HuH-7.5 (cell line): ENCODE measurements at places on chromosomes 3 and 15.

DNA sequence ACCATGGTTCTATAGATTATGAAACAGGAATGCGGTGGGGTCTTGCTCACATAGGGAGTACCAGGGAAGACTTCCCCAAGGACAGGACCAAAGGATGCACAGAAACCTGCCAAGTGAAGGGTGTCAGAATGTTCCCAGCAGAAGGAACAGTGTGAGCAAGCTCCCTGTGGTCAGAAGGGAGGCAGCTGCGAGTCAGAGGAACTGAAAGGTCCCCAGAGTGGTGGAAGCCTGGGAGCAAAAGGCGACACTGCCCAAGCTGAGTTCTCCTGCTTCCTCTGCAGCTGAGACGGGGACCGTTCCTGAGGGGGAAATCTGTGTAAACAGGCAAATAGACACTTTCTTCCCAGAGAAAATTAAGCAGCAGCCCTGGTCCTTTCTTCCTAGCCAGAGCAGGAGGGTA, 14.2 kb upstream of the SLC6A6 start:
- DNase-seq: no peak

GRCh38 chr15:67827562-67828277, 2.4 kb downstream of the SKOR1 start:
- no peak for DNase-seq

DNA sequence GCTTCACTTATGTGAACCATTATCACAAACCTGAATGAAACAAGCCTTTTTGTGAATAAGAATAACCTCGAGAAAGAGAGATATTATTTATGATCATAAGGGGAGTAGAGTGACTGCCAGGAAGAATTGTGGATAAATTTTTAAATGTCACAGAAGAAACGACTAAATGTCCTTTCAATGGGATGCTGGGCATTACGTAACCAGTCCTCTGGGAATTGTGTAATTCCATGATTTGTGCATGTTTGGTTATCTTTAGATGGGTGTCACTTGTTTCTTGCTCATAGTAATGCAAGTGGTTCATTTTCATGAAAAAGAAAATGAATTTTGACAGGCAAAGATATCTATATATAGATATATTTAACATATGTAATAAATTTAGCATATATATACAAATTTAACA, 379.5 kb upstream of the AGTR1 start:
- no peak for DNase-seq

DNA sequence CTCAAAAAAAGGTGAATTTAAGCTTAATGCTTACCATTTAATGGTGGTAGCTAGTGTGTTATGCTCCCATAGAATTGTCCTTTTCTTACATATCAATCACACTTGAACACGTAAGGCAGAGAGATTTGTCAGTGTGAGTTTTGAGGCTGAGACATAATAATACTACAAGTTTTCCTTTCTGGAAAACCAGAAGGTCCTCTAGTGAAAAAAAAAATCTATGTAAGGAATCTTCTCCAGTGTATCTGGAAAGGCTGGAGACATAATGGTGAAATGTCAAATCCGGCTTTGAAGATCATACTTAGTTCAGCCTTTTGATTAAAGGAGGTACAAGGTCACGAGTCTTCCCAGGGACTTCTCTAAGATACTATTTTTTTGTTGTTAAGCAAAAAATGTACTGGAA, 3.4 kb downstream of the TSC22D2 start:
- DNase-seq: no peak

DNA sequence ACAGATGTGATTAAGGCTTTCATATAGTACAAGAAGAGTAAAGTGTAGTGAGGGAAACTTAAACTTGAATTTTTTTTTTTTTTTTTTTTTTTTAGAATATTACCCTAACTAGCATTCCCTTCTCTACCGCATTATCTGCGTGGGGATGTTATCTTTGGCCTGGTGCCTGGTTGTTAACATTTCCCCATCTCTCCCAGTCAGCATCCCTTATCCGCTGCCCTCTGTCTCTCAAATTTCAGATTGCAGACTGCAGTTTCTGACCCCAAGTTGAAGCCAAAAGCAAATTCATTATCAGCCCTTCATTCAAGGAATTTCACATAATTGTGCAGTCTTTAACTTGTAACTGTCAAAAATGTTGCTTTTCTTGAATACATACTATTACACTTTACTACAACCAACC, 353.0 kb downstream of the PLOD2 start:
- DNase-seq: peak; percentile 8

GRCh38 chr15:62835351-62835750, 207.2 kb upstream of the TPM1 start:
- DNase-seq: no peak

DNA sequence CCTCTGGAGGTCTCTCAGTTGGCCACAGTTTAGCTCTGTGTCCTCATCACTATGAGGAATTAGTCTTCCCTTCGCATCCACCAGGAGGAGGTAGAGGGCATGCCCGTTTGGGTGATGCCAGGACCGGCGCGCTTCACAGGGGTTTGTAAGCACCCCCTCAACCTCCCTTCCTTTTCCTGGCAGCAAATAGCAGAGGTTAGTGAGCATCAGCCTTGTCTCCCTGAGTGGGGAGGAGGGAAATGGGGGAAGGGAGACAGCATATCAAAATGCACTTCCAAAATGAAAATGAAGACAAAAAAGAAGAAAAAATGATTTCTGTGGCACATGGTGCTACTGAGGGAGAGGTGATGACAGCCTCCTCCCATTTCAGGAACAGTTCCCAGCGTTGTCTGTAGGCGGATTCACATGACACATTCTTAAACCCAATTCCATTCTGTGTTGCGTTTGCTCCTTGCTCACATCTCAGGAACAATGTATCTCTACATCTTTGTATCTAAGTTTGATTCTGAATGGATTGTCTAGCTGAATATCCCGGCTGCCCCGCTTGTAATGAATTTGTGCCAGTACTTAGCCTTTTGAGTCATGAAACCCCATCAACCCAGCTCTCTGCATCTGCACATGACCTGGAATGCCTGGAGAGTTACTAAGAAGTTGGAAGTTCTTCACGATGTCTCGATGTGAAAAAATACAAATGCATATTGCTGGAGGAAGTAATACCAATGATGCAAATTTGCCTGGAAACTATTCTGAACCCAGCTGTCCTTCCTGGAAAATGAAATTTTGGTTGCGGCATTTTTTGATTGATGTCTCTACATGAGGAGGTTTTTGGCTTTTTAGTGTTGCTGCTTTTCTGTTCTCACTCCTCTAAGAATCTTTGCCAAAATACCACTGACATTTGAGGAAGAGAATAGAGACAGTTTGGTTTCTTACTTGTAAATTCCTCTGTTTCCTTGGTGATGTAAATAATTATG, 45.2 kb downstream of the TYRO3 start:
- peak; percentile 53 for DNase-seq

- no peak for DNase-seq
Observed at GRCh38 chr15:93479715-93480114, 390.7 kb upstream of the RGMA start.

- no peak for DNase-seq
Observed at GRCh38 chr15:83653639-83654378, at the start of gene ADAMTSL3. Gene ADAMTSL3, plus strand, starts transcription at chr15:83654123. Its CDS starts 1,639 bp downstream, at chr15:83655762.

GRCh38 chr3:166721466-166721865, 658.6 kb downstream of the ZBBX start:
- DNase-seq: no peak

DNA sequence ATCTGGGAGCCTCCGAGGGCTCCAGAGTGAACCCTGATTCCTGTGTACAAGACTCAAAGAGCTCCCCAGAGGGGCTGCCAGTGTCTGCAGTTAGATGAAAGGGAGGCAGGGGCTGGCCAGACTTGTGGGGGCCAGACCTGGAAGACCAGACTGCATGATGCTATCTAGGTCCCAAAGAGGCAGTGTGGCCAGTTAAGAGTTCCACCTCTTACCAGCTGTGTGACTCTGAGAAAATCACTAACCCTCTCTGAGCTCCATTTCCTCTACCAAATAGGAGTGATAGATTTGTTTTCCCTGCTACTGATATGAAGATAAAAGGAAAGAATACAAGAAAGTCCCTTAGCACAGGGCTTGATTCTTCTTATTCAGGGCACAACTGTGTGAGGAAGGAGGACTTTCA, 29.0 kb downstream of the ACSBG1 start:
- no peak for DNase-seq

DNA sequence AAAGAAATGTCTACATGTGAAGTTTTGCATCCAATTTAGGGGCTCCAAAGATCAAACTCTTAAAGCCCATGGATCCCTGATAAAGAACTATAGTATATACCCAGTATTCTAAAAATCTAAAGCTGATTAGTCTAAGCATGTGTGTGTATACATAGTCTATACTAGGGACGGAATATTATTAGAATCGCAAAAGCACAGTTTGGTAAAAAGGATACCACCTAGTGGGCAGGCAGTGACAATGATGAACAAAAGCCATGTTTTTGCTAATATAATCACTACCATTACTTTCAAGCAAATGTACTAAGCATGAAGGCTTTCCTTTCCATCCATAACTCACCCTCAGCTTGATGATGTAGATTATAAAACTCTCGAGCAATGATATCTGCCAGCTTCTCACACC, 16.5 kb downstream of the POLQ start:
- peak; percentile 18 for DNase-seq

- no peak for DNase-seq
Observed at GRCh38 chr3:40597441-40597840, 72.7 kb downstream of the ZNF621 start.

DNA sequence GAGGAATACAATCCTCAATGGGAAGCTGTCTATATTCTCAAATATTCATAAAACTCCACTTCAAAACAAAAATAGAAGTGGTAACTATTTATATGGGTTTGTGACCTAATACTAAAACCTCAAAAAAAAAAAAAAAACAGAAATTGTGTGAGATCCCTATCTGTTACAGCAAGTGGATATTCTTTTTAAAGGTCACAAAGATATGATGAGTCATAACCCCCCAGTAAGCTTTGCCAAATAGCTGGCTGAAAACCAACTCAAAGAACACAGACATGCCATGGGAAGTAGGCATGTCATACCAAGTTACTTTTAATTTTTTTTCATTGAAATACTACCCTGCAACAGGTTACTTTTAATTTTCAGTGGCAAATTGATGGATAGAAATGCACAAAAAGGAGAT, 62.5 kb downstream of the CBLB start:
- no peak for DNase-seq

DNA sequence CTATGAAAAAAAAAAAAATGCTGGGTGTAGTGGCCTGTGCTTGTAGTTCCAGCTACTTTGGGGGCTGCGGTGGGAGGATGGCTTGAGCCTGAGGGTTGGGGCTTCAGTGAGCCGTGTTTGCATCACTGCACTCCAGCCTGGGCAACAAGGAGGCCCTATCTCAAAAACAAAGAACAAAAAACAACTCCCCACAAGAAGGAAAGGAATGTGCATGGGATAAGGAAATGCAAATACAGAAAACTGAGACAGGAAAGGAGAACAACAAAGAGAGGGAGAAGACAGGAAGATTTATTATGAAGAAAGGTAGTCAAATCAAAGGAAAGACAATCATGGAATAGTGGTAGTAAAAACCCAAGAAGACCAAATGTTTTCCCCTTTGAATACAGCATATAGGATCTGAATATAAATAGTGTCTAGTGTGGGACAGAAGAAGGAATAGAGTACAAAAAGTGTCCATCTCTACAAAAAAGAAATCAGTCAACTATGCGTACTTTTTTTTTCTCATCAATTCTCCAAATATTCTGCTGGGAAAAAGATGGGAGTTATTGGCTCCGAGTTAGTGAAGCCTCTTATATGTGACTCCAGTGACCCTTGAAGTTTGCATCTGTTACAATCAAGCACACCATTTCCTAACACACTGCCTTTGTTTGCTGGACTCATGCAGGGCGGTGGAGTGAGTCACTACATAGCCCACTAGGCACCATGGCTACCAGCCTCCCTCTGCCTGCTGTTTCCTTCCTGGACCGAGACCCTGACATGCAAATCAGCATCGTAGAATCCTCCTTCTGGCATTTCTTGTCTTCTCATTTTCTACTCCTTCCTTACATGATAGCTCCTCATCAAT, 101.2 kb upstream of the PTX3 start:
- peak; percentile 21 for DNase-seq

GRCh38 chr3:47089630-47090029, 74.3 kb downstream of the SETD2 start:
- no peak for DNase-seq

GRCh38 chr3:196553551-196553950, 14.8 kb downstream of the WDR53 start:
- DNase-seq: no peak

DNA sequence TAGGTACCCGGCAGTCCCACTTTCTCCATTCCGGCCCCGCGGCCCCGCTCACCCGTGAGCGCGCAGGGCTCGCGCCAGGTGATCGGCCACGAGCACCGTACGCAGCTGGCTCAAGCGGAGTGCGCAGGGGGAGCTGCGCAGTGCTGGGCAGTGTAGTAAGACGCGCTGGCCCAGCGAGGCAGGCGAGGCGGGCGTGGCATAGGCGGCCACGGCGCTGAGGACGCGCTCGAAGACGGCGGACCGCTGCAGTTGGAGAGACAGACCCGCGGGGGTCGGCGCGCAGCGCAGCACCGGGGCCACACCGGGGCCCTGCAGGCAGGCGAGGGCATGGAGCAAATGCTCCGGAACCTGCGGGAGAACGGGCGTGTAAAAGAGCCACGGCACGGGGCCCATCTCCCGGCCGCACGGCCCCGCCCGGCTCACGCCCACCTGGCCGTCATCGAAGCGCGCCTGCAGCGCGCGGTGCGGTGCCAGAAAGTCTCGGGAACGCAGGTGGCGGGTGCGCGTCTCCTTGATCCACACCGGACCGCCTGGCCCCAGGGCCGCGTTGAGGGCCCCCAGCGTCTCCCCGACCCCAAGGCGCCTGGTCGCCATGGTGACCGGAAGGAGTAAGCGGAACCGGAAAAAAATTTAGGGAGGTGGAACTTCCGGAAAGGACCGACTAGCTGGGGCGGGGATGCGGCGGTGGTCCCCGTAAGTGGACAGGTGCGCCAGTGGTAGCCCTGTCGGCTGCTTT, at the start of gene DALRD3:
TSS of gene DALRD3 (minus strand) at position 610 of the 736 bp plus-strand sequence. CDS start at position 594, 16 bp downstream.
- peak; percentile 85 for DNase-seq

- no peak for DNase-seq
Observed at GRCh38 chr15:70159001-70159712, 61.4 kb upstream of the TLE3 start.

DNA sequence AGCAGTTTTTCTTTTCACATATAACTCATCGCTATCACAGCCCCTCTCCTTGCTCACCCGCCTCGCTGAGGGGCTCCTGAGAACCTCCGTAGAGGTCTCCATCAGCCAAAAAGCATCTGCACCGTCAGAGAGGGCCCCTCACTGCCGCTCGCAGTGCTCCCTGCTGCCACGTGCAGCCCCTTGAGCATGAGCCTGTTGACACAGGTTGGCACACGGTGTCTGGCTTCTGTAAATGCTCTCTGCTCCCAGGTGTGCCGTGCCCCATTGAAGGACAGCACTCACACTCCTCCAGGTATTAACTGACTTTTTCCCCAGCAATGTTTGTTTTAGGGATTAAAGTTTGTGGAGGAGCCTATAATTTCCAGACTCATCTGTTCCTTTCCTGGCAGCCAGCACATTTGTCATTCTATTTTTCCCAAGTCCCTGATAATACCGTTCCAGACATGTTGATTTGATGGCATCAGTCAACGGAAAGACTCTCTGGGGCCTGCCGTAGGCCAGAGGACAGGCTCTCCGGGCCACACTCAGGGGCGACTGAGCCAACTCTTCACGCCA, 2.1 kb upstream of the FURIN start:
- DNase-seq: no peak

- no peak for DNase-seq
Observed at GRCh38 chr3:11651900-11652299, 8.2 kb upstream of the VGLL4 start.
